ENCODE measurements at places on chromosomes 7 and 10. TPM values are rescaled to one million over a fixed set of nuclear protein-coding genes. Genes with fewer than 3 reads are reported as not detected.

Gene IFIT5
- total RNA-seq, result 26.1 TPM

- H3K4me1 ChIP-seq, result peaks cover 24% of the 10 kb centered on the region
- H3K36me3 ChIP-seq, result peaks cover 14% of the 10 kb centered on the region
- peaks cover 2% of the 10 kb centered on the region for H3K27me3 ChIP-seq
Measured at GRCh38 chr7:27872356-27873275, 132.7 kb downstream of the TAX1BP1 start.

Gene EVX1
- not detected for total RNA-seq

Gene PMPCB
- 47.4 TPM for total RNA-seq

- peaks cover 21% of the 10 kb centered on the region for H3K4me1 ChIP-seq
- peaks cover 19% of the 10 kb centered on the region for H3K36me3 ChIP-seq
- H3K4me3 ChIP-seq, result peak overlapping the region; percentile 99
- H3K27me3 ChIP-seq, result peaks cover 15% of the 10 kb centered on the region
- peak overlapping the region; percentile 99 for H3K27ac ChIP-seq
Measured at GRCh38 chr10:15096661-15097010, 519 bp upstream of the RPP38 start.

- no peak for DNase-seq
- no peak overlapping the region for H3K27ac ChIP-seq
- no peaks in the 10 kb centered on the region for H3K4me1 ChIP-seq
- peaks cover 5% of the 10 kb centered on the region for H3K27me3 ChIP-seq
- H3K36me3 ChIP-seq, result peaks cover 7% of the 10 kb centered on the region
Measured at GRCh38 chr7:1725199-1725690, 55.2 kb downstream of the ELFN1 start.

Gene NEBL
- total RNA-seq, result not detected

DNA sequence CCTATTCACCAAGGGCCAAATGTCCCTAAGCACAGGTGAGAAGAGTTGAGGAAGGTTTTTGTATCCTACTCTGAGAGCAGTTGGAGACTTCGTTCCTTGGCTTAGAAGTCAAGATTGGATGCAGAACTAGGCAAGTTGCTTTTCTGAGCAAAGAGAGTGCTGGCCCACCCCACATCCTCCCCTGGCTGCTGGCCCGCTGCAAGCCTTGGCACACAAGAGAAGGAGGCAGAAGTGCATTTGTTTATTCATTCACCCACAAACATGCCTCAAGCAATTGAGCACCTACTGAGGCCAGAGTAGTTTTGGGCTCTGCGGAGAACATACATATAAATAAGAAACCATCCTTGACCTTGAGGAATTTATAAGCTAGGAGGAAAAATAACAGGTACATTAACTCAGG, 318.9 kb downstream of the KCNMA1 start:
- peaks cover 2% of the 10 kb centered on the region for H3K27me3 ChIP-seq
- H3K4me3 ChIP-seq, result no peak overlapping the region
- peaks cover 35% of the 10 kb centered on the region for H3K36me3 ChIP-seq
- H3K4me1 ChIP-seq, result peaks cover 79% of the 10 kb centered on the region

Gene GPR26
- total RNA-seq, result not detected

Gene TRIL
- not detected for total RNA-seq

- H3K4me3 ChIP-seq, result no peak overlapping the region
- H3K4me1 ChIP-seq, result no peaks in the 10 kb centered on the region
- no peaks in the 10 kb centered on the region for H3K36me3 ChIP-seq
- H3K27ac ChIP-seq, result no peak overlapping the region
- DNase-seq, result no peak
Measured at GRCh38 chr10:96753956-96754355, 33.6 kb upstream of the PIK3AP1 start.

Gene LLCFC1
- not detected for total RNA-seq

GRCh38 chr7:28988810-28989209, 30.7 kb upstream of the TRIL start:
- peaks cover 2% of the 10 kb centered on the region for H3K27me3 ChIP-seq
- peak overlapping the region; percentile 54 for H3K4me3 ChIP-seq
- H3K36me3 ChIP-seq, result peaks cover 4% of the 10 kb centered on the region

DNA sequence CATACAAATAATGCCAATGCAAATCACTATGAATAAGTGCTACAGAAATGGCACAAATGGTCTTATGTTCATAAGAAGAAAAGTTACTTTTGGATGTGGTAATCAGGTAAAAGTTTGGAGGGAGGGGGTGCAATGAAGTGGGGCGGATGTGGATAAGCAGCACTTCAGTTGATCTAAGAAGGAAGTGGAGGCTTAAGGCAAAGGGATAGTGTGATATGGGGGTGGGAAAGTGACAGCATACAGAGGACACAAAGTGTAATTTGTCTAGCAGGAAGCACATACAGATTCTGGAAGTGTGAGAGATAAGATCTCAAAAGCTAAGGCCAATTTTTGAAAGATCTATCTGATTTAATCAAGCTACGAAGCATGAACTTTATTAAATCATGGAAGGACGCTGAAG, 6.3 kb downstream of the BET1 start:
- H3K4me1 ChIP-seq, result peaks cover 38% of the 10 kb centered on the region
- peaks cover 28% of the 10 kb centered on the region for H3K36me3 ChIP-seq
- H3K4me3 ChIP-seq, result no peak overlapping the region
- H3K27ac ChIP-seq, result no peak overlapping the region

DNA sequence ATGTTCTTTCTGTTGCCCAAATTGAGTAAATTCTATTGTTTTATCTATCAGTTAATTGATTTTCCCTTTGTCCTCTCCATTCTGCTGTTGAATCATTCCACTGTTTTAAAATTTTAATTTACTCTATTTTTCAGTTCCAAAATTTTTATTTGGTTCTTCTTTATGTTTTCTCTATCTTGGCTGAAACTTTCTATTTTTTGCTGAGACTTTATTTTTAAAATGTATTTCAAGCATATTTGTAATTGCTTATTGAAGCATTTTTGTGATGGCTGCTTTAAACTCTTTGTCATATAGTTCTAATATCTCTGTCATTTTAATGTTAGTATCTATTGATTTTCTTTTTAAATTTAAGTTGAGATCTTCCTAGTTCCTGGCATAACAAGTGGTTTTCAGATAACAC, 60.5 kb downstream of the OR13A1 start:
- peaks cover 6% of the 10 kb centered on the region for H3K27me3 ChIP-seq
- no peak for DNase-seq
- H3K4me1 ChIP-seq, result no peaks in the 10 kb centered on the region
- H3K36me3 ChIP-seq, result no peaks in the 10 kb centered on the region
- H3K27ac ChIP-seq, result no peak overlapping the region
- no peak overlapping the region for H3K4me3 ChIP-seq

Gene VDAC2
- total RNA-seq, result 260 TPM

DNA sequence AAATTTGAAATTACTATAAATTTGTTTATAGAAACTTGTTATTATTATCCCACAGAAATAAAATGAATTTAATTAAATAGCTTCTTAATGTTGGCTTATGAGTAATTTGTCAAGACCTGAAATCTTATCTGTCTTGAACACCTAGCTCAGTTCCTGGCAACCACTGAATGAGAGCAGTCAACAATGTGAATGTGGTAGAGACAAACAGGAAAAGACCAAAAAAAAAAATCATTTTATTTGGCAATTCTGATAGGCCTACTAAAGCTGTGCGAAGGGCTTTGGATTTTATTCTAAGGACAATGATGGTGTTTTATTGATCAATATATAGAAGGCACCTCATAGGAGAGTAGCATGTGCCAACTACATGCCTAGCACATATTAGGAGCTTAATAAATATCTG, 127.8 kb upstream of the RSU1 start:
- H3K36me3 ChIP-seq, result peaks cover 14% of the 10 kb centered on the region
- DNase-seq, result no peak
- peaks cover 67% of the 10 kb centered on the region for H3K4me1 ChIP-seq
- no peaks in the 10 kb centered on the region for H3K27me3 ChIP-seq
- peak overlapping the region; percentile 89 for H3K27ac ChIP-seq

DNA sequence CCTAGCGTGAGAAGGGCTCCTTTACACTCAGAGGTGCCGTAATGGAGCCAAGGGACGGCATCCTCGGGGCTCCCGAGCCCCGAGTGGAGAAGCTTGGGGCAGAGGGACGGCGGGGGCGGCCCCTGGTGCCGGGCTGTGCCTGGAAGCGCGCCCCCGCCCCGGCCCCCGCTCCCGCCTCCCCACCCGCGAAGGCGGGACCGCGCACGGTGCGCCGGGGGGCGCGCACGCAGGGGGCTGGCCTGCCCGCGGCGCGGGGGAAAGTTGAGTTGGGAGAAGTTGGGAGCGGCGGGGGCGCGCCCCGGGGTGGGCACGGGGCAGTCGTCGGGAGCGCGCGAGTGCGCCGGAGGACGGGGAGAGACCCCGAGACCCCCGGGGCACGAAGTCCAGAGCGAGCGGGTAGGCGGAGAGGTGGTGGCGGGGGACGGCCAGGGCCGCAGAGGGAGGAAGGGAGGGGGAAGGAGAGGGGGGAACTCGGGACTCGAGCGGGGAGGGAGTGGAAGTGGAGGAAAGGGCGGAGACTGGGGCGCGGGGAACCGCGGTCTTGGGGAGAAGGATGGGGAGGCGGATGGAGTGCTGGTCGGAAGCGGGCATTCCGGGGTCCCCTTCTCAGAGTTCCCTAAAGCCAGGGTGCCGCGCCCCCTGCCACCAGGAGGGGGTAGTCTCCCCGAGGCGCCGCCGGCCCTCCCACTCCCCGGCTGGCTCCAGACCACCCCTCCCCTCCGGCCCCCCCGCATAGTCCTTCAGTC, at the start of gene SLC4A2:
Gene SLC4A2 (plus strand): TSS at position 223 of the 746 bp plus-strand sequence. CDS start 2,399 bp downstream, outside the sequence.
- peak; percentile 61 for DNase-seq
- no peaks in the 10 kb centered on the region for H3K36me3 ChIP-seq
- no peaks in the 10 kb centered on the region for H3K27me3 ChIP-seq
- H3K27ac ChIP-seq, result peak within 1 kb of the TSS; percentile 95
- H3K4me3 ChIP-seq, result peak within 1 kb of the TSS; percentile 97

Gene TMEM248
- total RNA-seq, result 105 TPM

DNA sequence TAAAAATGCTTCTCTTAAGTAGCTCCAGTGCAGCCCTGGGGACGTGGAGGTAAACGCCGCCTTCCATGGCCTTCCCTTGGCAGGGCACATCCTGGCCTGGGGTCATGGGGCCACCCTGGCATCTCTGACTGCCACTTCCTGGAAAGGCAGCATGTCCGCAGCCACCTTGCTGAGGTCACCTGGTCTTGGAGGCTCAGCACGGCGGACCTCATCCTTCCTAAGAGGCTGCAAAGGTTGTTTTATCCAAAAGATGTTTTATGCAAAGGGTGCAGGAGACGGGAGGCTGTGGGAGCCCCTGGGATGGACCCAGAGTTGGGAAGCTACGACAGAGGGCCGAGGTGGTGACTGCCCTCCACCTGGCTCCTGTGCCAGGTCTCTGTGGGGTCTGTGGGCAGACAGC, 106.0 kb downstream of the TCERG1L start:
- no peak for DNase-seq
- no peaks in the 10 kb centered on the region for H3K27me3 ChIP-seq
- H3K4me3 ChIP-seq, result no peak overlapping the region
- no peaks in the 10 kb centered on the region for H3K4me1 ChIP-seq

Gene MSMB
- not detected for total RNA-seq

DNA sequence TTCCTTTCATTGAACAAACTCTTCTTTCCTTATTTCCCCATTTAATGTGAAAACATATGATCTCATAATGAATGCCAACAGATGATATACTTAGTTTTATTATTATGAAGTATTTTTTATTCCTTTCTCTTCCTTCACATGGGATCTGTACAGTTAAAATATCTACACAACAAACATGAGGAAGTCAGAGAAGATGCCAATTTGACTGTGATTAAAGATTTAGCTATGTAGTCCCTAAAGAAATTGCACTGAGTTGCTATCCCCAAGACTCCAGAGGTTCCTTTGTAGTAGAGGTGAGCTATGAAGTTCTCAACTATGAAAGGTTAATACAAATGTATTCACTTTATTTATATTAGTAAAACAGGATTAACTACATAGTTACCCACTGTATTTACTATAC, 60.6 kb upstream of the LRRN3 start:
- no peaks in the 10 kb centered on the region for H3K36me3 ChIP-seq
- DNase-seq, result no peak
- peak overlapping the region; percentile 24 for H3K4me3 ChIP-seq
- H3K27me3 ChIP-seq, result no peaks in the 10 kb centered on the region
- peak overlapping the region; percentile 63 for H3K27ac ChIP-seq

DNA sequence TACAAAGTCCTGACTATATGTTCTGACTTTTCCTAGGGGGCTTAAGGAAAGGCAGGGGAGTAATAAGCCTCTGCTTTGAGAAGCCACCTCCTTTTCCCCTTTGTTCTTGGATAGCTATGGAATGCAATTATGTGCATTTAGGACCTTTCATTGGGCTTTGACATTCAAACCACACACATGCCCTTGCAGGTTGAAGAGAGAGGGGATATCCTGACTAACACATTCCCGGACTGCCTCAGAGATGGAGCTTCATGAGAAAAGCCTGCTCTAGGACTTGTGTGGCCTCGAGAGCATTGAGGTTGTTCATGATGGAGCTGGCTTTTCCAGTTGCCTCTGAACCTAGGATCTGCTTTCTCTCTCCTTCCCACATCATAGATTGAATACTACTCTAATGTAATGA, 694.5 kb downstream of the LRMDA start:
- DNase-seq, result no peak
- peaks cover 17% of the 10 kb centered on the region for H3K4me1 ChIP-seq
- peaks cover 1% of the 10 kb centered on the region for H3K27me3 ChIP-seq
- no peak overlapping the region for H3K4me3 ChIP-seq

Gene LIPJ
- total RNA-seq, result not detected

GRCh38 chr7:74478671-74479065, 25.0 kb downstream of the GTF2IRD1 start:
- peaks cover 92% of the 10 kb centered on the region for H3K4me1 ChIP-seq
- H3K36me3 ChIP-seq, result no peaks in the 10 kb centered on the region
- H3K4me3 ChIP-seq, result peak overlapping the region; percentile 47
- H3K27me3 ChIP-seq, result peaks cover 5% of the 10 kb centered on the region
- H3K27ac ChIP-seq, result peak overlapping the region; percentile 99

- peaks cover 4% of the 10 kb centered on the region for H3K27me3 ChIP-seq
- no peak for DNase-seq
- no peaks in the 10 kb centered on the region for H3K36me3 ChIP-seq
- peaks cover 7% of the 10 kb centered on the region for H3K4me1 ChIP-seq
- H3K27ac ChIP-seq, result 0 out of 2 replicates have a peak overlapping the region, but pooled peaks have one; percentile 19
- no peak overlapping the region for H3K4me3 ChIP-seq
Measured at GRCh38 chr7:23685731-23686130, 5.7 kb downstream of the FAM221A start.

DNA sequence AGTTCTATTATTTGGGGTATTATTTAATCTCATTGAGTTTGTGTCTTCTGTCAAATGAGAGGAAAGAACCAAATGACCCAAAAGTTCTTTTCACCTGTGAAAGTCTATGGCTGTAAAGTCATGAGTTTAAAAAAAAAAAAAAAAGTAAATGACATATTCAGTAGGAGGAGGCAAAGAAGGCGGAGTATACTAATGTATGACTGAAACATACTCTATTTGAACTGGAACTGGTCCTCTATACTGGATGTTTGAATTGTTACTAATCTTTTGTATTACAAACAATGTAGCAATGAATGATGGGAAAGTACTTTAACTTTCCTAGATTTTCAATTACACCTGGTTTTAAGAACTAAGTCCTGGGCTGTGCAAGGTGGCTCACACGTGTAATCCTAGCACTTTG, 24.9 kb upstream of the GSAP start:
- no peaks in the 10 kb centered on the region for H3K36me3 ChIP-seq
- H3K27ac ChIP-seq, result peak overlapping the region; percentile 42
- no peaks in the 10 kb centered on the region for H3K27me3 ChIP-seq
- DNase-seq, result no peak
- H3K4me3 ChIP-seq, result no peak overlapping the region
- H3K4me1 ChIP-seq, result peaks cover 62% of the 10 kb centered on the region

Gene ENTPD1
- not detected for total RNA-seq

Gene AGBL3
- 0.63 TPM for total RNA-seq

GRCh38 chr7:69654849-69655707, 56.8 kb downstream of the AUTS2 start:
- peaks cover 3% of the 10 kb centered on the region for H3K27me3 ChIP-seq
- no peak for DNase-seq
- H3K27ac ChIP-seq, result no peak overlapping the region
- H3K4me1 ChIP-seq, result no peaks in the 10 kb centered on the region
- H3K4me3 ChIP-seq, result no peak overlapping the region

- H3K4me3 ChIP-seq, result no peak overlapping the region
- no peaks in the 10 kb centered on the region for H3K4me1 ChIP-seq
- H3K27ac ChIP-seq, result no peak overlapping the region
- H3K27me3 ChIP-seq, result peaks cover 3% of the 10 kb centered on the region
- no peak for DNase-seq
Measured at GRCh38 chr7:34396437-34397064, 261.5 kb upstream of the NPSR1 start.

Data from HFFc6 (cell line).